ENCODE measurements at places on chromosomes 2 and 18.

DNA sequence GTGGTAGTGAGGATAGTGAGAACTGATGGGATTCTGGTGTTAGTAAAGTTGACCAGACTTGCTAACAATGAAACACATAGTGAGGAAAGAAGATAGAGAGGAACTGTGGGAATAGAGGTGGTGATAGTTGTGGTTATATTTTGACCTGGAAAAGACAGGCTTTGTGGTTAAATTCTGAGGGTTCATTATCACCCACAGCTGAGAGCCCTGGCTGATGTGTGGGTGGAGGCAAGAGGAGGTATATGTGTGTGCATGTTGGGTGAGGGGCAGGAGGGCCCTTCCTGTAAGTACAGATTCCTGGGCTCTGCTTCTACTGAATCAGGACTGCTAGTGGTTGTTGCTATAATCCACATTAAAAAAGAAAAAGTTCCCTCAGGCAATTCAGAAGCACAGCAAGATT lies 26.2 kb upstream of the TMEM163 start:
- no peak for DNase-seq

DNA sequence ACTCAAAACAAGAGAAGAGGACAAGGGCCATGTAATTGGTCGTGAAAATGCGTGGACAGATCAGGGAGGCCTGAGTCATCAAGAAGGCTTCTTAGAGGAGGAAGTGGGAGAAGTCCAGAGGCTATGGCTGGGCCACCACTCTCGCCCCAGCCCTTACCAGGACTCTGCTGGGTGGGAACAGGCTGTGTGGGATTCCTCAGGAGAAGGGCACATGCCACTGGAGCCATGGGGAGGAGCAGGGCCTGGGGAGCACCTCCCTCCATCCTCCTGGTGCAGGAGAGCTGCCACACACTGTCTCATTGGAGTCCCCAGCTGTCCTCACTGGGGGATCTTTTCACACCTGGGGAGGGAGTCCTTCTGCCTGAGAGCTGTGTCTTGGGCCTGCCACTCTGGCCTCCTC lies 9.4 kb upstream of the RALB start:
- no peak for DNase-seq

DNA sequence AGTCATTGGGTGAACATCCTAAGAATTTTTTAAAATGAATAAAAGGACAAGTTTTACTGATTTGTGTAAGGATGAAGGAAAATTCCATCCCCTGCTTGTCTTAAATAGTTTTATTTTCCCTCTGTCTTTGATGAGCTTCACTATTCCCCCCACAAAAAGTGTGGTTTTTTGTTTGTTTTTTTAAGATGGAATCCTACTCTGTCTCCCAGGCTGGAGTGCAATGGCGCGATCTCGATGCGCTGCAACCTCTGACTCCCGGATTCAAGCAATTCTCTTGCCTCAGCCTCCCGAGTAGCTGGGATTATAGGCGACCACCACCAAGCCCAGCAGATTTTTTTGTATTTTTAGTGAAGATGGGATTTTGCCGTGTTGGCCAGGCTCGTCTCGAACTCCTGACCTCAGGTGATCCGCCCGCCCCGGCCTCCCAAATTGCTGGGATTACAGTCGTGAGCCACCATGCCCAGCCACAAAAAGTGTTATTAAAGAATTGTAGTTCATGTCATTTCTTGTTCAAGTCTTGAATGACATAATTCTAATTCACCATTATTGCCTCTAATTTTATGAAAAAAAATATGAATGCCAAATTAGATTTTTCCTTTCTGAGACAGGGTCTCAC lies 91.7 kb downstream of the AGPS start:
- DNase-seq, result no peak

- DNase-seq, result no peak
These were observed 121.8 kb upstream of the TMEM200C start for GRCh38 chr18:6017171-6017570.

DNA sequence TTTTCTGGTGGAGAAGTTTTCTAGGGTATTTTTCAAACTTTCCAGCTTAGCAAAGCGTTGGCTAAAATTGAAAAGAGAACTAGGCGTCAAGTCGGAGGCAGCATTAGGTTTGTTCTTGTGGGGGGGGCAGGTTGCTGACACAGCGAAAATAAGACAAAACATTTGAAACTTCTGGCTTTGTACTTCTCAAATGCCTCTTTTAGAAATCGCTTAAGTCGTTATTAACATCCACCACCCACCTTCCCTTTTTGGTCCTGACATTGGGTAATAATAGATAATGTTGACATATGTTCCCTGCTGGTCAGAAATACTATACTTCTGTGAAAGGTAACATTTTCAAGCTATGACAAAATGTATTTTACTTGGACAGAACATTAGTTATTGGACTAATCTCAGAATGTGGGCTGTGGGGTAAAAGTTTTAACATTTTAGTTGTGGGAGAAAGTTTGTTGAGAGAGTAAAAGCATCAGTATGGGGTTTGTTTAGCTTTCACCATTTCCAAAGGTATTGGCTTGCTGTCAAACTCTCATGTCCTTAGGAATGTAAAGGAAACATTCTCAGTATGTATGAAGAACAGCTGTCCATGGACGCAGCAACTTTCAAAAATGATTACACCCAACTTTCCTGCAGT lies 88.1 kb upstream of the ZEB2 start:
- no peak for DNase-seq

DNA sequence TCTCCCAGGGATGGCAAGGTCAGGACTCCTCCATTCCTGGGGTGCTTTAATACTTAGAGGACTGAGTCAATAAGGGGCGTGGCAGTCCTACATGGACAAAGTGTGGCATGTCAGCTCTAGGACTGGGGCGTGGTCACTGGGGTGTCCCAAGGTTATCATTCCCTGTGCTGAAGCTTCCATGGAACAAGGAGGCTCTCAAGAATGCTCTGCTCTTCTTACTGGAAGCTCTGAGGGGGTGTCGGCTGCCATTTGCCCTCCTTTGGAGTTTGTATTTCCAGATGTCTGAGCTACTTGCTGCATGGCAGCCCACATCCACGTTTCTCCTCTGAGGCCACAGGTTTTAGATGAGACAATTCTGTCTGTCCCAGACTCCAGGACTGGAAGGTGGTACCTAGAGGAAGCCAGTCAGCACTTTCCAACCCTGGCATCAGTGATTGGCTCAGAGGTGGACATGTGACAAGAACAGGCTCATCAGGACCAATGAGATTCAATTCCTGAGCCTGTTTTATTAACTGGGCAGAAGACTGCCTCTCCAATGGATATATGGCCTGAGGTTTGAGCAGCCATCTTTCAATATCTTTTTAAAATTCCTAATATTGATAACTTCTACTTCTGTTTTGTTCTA lies 128.9 kb upstream of the ARL4C start:
- DNase-seq, result no peak

- DNase-seq, result no peak
These were observed 55.2 kb downstream of the TMEM247 start for GRCh38 chr2:46534589-46534988.

GRCh38 chr2:151729415-151729811 lies 4.9 kb downstream of the NEB start:
- no peak for DNase-seq

DNA sequence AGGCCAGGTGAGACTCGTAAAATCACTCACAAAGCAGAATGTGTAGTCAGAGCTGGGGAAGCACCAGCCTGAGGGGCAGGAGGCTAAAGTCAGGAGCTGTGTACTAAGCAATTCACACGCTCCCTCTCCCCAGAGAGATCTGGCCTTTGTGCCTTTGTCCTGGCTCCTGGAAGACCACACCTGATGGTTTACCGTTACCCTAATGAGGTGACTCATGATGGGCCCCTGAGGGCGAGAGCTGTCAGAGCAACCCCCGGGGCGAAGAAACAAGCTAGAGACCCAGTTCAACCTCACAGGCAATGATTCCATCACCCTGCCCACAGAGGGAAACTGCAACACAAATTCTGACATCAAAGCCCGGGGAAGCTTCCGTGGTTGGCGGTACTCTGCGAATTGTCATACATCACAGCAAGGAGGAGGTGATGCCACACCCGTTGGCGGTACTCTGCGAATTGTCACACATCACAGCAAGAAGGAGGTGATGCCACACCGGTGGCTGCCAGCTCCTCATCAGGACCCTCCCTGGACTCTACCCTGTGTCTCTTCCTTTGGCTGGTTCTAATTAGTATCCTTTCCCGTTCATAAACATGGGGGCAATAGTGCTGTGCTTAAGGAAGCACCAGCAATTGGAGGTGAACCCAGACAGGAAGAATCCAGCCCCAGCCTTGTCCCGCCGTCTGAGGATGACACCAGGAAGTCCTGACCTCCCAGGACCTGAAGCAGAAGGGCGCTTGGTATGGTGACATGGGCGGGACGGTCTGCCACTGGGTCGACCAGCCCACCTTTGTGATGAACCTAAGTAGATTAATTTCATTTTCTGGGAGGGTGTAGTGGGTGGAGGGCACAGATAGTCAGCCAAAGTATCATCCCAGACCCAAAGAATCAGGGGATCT lies 30.5 kb downstream of the B3GNT7 start:
- DNase-seq, result peak; percentile 72

- no peak for DNase-seq
These were observed 313.5 kb downstream of the EXOC6B start for GRCh38 chr2:72512376-72512775.

GRCh38 chr2:221680548-221680947 lies 108.4 kb upstream of the EPHA4 start:
- DNase-seq, result no peak

DNA sequence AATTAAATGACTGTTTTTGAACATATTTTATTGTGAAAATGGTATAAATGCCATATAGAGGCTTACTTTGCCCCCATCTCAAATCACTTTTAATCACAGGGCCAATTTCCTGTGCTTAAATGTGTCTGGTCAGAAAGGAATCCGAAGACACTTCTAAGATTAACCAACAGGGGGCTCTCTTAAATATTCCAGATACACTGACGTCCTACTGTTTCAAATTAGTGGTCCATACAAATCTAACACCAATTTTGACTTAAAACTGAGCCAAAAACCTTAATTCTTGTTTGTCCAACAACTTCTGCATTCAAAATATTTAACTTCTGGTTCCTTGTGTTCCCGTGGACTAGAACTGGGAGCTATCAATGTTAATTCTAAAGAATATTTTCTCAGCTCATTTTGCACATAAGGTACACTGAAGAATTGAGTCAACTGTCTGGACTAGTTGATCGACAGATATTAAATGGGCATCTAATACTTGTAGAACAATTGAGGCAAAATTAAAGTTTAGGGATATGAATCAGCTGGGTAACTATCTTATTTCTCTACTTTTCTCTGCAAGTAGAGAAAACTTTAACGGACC lies 557.5 kb downstream of the ARHGAP15 start:
- no peak for DNase-seq

- DNase-seq, result no peak
These were observed 76.2 kb downstream of the KIAA2012 start for GRCh38 chr2:202149155-202149762.

DNA sequence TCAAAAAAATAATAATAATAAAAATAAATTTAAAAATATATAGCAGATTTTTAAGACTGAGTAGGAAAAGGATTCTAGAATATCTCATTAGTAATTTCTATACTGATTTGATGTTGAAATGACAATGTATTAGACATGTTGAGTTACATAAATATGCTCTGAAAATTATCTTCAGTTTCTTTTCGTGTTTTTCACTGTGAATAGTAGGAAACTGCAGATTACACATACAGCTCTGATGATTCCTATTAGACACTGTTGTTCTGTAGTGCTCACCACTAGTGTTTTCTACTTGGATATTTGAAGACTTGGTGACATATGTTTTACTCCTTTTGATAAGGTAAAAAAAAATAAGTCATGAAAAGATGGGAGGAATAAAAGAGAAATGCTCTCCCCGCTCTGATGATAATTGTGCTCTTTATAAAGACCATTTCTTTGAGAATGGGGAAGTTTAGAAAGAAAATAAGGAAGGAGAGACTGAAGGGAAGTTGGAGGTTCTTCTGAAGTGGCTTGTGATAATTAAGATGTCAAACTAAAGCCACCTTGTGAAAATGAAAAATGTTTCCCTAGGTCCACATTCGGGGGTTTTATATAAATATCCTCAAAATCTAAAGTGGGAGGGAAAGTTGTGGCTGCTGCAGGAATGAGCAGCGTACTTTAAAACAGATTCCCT lies 52.9 kb downstream of the SLC9A2 start:
- DNase-seq, result no peak

DNA sequence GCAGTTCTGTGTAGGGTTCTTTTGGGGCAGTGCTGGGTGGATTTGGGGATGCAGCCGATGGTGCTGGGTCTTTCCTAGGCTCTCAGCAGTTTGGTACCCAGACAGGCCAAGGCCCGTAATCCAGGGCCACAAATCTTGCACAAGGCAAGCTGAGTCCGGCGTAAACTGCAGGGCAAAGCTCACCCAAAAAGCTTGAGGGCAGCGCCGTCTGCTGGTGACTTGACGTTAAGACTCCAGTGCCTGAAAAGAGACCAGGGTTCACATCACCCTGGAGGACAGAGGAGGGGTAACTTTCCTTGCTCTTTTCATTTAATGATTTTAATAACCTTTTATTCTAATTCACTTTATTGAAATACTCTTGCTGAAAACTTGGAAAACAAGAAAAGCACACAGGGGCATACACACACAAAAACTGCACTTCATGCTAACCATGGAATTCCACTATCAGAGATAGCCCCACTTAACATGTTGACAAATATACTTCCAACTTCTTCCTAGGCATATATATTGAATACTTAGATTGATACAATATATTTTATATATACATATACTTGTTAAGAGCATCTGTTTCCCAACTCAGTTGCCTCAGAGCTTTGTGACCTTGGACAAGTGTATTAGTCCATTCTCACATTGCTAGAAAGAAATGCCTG lies 38.9 kb downstream of the CNGA3 start:
- DNase-seq, result peak; percentile 73

- no peak for DNase-seq
These were observed 21.3 kb downstream of the NOL10 start for GRCh38 chr2:10668402-10669012.

DNA sequence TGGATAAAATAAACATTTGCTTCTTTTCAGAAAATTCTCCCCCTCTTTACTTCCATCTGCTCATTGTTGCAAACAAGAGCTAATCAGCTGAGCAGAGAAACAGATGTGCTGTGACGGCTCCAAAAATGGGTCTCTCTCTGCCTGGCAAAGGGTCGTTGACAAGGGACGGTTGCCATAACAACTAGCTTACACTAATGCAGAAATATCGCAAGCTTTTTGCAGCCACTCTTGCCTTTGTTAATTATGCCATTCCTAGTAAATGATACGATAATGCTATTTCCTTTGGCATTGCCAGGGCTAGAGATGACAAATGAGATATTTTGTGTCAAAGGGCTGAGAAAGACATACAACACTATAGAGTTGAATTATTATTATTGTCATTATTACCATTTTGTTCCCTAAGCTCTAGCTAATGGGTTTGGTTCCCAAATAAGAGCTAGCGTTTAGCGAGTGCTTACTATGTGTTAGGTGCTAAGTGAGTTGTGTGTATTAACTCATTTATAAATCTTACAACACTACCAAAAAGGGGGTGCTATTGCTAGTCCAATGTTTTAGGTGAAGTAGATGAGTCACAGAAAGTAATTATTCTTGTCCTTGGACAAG lies 46.8 kb downstream of the MYO3B start:
- DNase-seq, result no peak
